ENCODE measurements at places on chromosomes 16 and 17.

DNA sequence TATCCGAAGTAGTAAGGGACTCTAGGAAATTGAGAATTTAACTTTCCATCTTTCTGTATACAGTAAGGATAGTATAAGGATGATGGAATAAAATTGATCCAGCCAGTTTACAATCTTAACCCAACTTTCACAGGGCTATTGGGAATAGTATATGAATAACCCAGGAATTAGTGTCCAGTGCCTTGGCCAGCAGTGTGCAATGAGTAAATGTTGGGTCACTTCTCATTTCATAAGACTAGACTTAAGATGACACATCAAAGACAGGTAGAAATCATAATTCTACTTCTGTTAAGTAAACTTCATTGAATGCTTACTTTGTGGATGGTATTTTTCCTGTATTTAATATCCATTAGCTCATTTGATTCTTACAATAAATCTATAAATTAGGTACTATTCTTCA is 949.6 kb upstream of the GOT2 start:
- no peak for DNase-seq

- no peak for DNase-seq
Observed at GRCh38 chr16:70804734-70805169, 3.8 kb upstream of the VAC14 start.

DNA sequence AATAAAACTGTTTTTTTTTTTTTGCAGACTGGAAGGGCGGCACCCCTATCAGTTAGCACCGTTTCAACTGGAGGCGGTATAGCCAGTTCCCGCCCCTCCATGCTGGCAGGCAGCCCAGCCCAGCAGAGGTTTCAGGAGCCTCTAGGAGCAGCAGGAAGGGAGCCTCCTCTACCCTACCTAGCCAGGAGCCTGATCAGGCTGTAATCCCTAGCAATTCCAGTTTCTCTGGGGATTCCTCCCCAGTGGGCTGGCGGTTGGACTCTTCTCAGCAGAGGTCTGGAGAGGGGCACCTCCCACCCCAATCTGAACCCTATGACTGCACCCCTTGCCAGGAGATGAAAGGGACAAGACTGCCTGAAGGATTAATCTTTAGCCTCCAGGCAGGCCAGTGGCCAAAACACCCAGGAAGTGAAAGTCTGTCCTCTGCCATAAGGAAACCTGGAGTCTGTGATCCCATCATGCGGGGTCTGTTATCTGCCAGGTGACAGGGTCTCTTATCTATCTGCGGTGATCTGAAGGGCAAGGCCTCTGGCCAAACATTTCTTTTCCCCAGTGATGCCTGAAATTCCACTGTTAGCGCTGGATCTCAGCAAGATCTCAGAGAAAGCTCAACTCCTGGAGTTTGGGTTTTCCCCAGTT is 4.9 kb upstream of the CDH1 start:
- DNase-seq, result no peak

DNA sequence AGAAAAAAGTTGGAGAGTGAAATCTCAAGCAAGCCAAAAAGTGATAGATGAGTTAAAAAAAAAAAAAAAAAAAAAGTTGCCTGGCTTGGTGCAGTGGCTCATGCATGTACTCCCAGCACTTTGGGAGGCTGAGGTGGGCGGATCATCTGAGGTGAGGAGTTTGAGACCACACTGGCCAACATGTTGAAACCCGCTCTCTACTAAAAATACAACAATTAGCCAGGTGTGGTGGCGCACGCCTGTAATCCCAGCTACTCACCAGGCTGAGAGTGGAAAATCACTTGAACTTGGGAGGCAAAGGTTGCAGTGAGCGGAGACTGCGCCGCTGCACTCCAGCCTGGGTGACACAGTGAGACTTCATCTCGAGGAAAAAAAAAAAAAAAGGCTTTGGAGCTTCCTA is 668.8 kb downstream of the WWOX start:
- no peak for DNase-seq

DNA sequence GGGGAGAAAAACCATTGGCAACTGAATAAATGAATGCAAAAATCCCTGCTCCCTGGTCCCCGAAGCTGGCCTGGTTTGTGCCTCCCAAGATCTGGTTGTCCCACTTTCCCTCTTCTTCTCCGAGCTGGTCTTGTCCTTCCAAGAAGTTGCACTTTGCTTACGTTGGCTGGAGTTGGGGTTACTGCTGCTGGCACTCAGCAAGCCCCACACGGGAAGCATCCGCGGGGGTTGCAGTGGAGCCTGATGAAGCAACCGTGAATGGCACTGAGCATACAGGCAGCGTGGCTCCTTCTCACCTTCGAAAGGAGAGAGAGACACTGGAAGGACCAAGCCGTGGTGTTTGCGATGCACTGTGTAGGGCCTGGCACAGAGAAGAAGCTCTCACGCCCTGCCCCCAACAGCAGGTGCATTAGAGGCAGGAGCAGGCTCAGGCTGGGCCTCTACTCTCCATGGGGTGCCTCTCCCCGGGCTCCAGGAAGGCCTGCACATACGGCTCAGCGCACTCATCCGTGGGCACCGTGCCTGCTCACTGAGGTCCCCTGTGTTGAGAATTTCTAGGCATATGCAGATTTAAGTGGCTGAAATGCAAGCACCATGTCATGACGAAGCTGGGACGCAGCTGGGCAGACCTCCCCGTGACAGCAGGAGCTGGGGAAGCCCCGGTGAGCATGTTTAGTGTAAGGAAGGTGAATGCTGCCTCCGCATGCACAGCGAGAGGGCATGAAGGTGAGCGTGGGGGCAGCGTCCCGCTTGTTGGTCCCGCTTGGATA is 12.1 kb downstream of the CA5A start:
- DNase-seq, result peak; percentile 92

DNA sequence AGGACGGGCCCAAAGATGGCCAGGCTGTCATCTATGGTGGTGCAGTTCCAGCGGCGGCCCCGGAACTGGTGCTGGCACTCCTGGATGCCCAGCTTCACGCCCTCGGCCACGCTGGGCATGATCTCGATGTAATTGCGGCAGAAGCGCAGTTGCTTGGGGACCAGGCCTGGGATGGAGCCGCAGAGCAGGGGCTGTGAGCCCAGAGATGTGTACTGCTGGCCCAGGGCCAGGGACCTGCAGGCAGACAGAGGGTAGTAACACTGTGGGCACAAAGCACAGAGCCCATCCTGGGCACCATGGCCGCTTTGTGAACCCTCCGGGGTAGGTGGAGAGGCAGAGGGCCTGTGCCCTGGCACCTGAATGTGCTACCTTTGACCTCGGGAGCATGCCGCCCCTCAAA is 44.8 kb downstream of the WNT3 start:
- DNase-seq, result no peak

GRCh38 chr16:27920391-27920891 is 143.1 kb downstream of the GSG1L start:
- peak; percentile 87 for DNase-seq

DNA sequence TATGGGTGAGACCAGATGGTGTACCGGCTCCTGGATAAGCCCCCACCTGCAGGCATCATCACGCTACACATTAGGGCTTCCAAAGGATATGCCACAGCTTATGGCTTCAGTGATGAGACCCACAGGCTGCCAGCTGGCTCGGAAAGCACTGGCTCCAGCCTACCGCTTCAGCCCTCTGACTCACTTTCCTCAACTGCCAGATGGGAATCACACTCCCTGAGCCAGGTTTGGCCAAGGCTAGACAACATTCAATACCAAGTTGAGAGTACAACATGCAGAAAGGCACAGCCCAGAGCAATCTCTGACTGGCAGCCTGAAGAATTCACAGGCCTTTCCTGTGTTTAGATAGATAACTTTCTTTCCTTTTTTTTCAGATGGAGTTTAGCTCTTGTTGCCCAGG is 10.3 kb downstream of the CENPV start:
- peak; percentile 73 for DNase-seq

DNA sequence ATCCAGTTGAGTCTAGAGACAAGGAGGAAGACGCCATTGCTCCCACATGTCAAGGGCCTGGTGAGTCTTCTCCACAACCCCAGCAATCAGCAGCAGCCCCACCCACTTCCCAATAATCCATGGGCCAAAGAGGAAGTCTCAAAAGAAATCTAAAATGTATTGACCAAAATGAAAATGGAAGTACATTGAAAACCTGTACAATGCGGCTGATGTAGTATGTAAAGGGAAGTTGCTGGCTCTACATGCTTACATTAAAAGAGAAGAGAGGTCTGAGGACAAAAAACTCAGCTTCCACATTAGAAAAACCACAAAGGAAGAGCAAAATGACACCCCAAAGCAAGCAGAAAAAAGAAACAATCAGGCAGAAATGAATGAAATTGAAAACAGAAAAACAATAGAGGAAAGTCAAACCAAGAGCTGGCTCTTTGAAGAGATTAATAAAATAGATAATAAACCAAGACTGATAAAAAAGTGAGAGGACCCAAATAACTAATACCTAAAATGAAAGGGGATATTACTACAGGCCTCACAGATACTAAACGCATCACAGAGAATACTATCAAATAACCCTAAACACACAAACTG is 100.6 kb upstream of the METRNL start:
- no peak for DNase-seq

GRCh38 chr16:79369796-79370195 is 230.7 kb downstream of the MAF start:
- DNase-seq, result no peak

DNA sequence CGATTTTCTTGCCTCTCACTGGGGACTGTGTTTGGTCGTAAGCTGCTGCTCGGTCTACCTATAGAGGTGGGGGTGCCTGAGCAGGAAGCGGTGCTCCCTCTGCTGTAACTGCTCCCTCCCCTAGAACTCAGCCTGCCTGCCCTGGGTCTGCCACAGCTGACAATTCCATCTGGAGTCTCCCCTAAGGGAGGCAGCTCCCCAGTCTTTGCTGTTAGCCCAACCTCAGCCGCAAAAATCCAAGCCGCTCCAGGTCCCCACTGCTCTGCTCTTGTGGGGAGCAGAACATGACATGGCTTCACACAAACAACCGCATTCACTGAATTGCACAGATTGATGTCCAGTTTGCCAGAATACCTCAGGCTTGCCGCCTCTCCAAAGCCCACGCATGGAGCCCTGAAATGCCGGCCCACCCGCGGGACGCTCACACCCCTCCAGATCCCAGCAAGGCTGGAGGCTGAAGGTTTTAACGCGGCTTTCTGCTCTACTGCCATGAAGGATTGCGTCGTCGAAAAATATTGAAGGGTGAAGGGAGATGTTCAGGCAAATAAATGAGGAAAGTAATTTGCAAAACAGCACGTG is 221.5 kb upstream of the FOXF1 start:
- no peak for DNase-seq

GRCh38 chr16:86729686-86730085 is 151.3 kb downstream of the FOXL1 start:
- no peak for DNase-seq

DNA sequence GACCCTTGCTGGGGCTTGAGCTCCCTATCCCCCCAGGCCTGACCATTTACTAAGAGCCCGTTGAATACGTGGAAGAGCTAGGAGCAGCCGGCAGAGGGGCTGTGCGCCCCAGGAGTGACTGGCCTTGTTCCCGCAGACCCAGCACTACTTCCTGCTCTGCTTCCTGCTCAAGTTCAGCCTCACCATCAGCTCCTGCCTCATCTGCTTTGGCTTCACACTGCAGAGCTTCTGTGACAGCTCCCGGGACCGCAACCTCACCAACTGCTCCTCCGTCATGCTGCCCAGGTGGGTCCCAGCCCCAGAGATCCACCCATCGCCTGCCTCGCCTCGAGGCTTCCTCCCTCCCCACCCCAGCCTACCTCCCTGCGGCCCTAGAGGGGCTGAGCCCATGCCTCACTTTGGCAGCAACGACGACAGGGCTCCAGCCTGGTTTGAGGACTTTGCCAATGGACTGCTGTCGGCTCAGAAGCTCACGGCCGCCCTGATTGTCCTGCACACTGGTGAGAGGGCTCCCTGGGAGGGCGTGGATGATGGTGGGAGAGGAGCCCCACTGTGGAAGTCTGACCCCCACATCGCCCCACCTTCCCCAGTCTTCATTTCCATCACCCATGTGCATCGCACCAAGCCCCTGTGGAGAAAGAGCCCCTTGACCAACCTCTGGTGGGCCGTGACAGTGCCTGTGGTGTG is 17.2 kb downstream of the CASKIN2 start:
- no peak for DNase-seq

DNA sequence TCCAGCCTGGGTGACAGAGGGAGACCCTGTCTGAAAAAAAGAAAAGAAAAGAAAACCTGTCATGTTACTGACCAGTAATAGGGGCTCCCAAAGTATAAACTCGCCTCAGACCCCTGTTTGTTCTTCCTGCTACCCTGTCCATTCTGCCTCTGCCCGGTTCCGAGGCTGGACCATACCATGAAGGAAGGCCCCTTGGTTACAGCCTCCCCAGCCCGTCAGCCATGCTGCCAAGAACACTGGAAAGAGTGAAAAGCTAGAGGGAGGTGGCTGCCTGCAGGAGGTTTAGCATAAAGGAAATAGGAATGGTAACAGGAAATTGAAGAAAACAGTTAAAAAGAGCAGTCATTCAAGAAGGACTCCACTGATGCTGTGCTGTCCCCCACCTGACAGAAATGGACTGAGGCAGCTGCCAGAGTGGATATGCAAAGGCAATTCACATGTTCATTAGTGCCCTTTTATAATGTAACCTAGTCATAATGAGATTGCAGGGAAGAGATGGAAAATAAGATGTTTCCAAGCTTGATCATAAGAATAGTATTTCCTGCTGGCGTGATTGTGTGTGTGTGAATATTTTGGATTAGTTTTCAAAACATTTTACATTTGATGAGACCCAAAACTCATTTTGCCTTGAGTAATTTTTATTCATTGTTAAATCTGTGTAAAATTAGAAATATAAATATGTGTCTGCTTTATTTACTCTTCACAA is 102.6 kb downstream of the GOSR1 start:
- no peak for DNase-seq

DNA sequence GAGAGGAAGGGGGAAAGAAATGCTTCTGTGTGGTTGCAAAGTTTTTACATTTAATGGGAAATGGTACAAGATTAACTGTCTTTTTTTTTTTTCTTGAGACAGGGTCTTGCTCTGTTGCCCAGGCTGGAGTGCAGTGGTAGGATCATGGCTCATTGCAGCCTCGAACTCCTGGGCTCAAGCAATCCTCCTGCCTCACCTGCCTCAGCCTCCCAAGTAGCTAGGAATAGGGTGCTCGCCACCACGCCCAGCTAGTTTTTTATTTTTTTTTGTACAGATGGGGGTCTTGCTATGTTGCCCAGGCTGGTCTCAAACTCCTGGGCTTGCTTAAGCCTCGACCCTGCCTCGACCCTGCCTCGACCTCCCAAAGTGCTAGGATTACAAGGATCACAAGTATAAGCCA is 3.8 kb upstream of the ROGDI start:
- DNase-seq, result no peak

GRCh38 chr16:87725596-87726235 is 40.1 kb downstream of the KLHDC4 start:
- DNase-seq, result no peak

- DNase-seq, result peak; percentile 46
Observed at GRCh38 chr16:88505405-88506082, 52.5 kb downstream of the ZFPM1 start.

Data from NCI-H1694 treated with DMSO at 0.1 percent for 48 hours (cell line).